ENCODE measurements at places on chromosomes 12 and 14. TPM values are rescaled to one million over a fixed set of nuclear protein-coding genes. Genes with fewer than 3 reads are reported as not detected.

The INHBC gene
- total RNA-seq = not detected

GRCh38 chr14:61103541-61104339, 122.7 kb downstream of the SLC38A6 start:
- DNase-seq = peak; percentile 78

DNA sequence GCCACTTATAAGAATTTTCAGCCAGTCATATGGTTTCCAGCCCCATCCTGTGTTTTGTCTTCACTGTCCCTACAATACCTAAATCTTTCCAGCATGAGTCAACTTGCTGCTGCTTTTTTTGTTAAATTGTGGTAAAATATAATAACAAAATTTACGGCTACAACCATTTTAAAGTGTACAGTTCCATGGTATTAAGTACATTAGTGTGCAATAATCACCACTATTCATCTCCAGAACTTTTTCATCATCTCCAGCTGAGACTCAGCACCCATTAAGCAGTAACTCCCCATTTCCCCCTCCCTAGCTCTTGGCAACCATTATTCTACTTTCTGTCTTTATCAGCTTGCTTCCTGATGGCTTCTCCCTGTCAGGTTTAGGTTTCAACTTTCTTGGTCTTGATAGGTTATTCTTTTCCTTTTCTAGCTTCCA, 39.1 kb downstream of the FRS2 start:
- DNase-seq = no peak

DNA sequence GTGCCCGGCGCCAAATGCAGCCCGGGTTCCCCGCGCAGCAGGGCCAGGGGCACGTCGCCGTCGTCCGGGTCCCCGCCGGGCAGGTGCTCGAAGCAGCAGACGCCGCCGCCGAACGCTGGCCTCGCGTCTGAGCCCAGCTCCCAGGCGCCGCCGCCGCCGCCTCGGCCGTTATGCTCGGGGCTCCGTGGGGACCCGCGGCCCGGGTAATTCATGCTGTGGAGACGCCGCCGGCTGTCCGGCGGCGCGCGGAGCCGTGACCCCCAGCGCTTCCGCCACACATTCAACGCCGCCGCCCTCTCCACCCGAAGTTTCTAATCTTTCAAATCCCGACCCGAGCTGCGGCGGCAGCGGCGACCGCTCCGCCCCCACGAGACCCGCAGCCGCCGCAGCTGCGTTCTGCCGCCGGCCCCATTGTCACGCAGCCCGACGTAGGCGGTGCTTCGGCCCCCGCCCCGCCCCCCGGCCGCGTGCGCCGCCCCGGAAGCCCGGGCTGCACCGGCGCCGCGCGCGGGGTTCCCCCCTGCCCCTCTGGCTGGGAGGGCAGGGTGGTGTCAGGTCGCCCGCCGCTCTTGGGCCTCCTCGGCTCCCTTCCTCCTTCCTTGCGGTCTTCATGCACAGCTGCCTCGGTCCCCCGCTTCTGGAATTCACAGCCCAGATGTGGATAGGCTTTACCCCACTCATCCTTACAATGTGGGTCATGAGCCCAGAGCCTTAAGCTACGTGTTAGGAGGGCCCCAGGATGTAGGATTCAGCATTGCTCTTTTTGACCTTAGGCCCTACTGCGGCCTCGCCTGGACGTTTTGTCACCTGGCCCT, at the start of gene DDHD1:
Gene DDHD1 (minus strand): TSS at position 437 of the 815 bp plus-strand sequence. CDS start 225 bp downstream, at position 212.
- no peak for DNase-seq

DNA sequence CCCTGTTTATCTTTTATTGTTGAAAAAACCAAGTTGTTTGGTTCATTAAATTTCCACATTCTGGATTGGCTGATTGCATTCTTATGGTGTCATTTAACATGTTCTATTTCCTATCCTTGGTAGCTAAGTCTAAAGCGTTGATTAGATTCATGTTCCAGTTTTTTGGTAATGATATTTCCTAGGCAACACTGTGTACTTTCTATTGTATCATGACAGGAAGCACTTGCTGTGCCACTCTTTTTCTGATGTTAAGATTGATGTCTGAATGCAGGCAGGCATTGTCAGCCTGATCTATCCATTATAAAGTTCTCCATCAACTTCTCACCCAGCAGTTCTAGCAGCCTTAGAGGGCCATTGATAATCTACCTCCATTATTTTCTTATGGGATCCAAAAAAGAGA, 91.1 kb upstream of the ARID2 start:
- no peak for DNase-seq
